ENCODE measurements at places on chromosomes 4 and X.

DNA sequence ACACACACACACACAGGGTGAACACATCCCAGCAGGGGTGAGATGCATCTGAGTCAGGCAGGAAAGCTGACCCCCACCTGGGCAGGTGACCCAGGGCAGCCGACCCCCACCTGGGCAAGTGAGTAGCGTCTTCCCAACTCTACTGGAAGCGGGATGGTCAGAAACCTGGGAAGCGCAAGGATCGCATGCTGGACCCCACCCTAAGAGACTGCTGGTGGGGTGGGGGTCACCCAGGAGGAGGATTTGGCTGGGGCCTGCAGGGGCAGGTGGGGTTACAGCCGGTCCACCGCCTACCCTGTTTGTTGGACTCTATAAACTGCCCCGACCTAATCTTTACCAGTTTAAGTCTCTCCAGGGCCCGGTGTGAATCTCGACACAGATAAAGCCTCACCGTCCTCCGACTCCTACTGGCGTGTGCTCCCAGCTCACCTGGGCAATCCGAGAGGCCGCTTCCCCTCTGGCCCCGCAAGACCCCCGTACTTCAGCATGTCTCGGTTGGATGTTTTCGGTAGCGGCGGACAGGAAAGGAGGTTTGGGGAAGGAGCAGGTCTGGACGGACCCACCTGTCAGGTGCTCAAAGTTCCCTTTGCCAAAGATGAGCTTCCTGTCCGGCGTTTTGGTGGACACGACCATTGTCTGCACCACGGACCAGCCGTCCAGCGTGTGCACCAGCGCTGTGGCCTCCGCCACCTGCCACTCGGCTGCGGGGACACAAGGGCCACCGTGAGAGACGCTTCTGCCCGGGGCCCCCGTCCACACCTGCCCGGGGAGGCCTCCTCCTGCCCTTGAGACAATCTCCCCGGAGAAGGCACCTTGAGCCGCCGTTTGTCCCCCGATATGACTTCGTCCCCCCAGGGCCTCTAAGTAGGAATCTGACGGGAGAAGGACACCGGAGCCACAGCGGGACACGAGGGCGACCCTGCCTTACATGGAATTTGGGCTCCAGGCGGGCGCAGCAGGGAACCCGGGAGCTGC, 2.0 kb downstream of the GTPBP6 start:
- H3K4me1 ChIP-seq: no peaks in the 10 kb centered on the region
- no peak overlapping the region for H3K27ac ChIP-seq
- peaks cover 14% of the 10 kb centered on the region for H3K36me3 ChIP-seq
- no peak for DNase-seq
- H3K4me3 ChIP-seq: no peak overlapping the region

DNA sequence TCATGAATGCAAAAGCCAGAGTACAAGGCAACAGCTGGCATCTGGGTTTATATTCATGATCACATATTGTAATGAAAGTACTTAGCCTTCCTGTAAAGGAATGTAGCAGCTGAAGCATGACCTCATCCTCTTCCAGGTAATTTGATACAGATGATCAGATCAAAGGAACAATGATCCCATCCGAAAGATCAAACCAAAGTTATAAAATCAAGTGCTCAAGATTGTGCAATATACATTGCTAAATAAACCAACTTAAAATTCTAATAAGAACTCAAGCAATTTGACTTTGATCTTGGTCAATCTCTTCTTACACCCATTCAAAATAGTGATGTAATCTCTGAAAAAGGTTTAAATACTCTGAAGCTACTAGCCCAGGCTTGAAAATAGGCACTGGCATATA, 113.1 kb upstream of the INPP4B start:
- DNase-seq: no peak
- no peaks in the 10 kb centered on the region for H3K36me3 ChIP-seq
- no peaks in the 10 kb centered on the region for H3K4me1 ChIP-seq
- H3K27ac ChIP-seq: no peak overlapping the region

DNA sequence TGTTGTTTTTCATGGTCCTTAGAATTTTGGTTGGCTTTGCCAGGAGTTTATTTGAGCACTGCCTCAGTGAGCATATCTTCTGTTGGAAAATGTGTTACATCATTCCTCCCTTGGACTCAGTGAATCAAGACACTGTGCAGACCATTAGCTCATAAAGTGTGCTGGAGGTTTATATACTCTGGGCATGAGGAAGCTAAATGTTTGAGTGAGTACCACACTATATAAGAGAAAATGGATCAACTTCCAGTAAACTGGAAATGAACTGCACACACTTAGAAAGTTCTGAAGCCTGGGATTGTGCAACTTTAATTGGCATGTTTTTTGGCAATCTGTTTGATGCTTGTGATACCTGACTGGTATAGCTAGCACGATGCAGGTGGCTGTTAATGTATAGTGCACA, 75.9 kb downstream of the LIMCH1 start:
- peaks cover 13% of the 10 kb centered on the region for H3K36me3 ChIP-seq
- no peaks in the 10 kb centered on the region for H3K27me3 ChIP-seq
- H3K4me3 ChIP-seq: peak overlapping the region; percentile 90
- peaks cover 52% of the 10 kb centered on the region for H3K4me1 ChIP-seq
- no peak for DNase-seq

DNA sequence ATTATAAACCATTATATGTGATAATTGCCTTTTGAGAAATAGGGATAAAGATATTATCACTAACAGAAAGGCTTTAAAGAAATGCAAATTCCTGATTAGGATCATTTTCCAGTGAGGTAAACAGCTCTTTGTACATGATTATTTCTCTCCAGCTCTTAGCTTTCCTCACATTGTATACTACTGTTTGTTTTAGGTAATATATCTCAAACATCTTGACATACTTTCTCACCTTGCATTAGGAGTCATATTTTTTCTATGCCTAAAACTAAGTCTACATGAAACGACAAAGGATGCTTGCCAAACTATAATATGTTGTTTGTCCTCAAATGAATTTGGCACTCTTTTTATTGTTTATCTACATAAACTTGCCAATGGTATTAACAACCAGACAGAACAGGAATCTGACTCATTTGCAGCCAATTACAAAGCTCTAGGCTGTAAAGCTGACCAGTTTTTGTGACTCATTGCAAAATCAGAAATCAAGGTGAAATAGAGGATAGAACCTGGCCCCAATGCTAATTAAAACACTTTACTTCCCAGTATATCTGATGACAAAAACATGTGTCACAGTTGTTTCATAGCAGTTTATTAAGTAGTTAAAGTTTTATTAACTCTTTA, 107.0 kb downstream of the IQCM start:
- no peaks in the 10 kb centered on the region for H3K27me3 ChIP-seq
- no peak overlapping the region for H3K4me3 ChIP-seq
- DNase-seq: no peak
- H3K4me1 ChIP-seq: peaks cover 4% of the 10 kb centered on the region

All from type B pancreatic cell (in vitro differentiated cells).